ENCODE measurements at places on chromosomes 6 and 20.

GRCh38 chr20:31930779-31931178, 21.1 kb downstream of the PDRG1 start:
- DNase-seq, result no peak

GRCh38 chr20:1302685-1303541, 26.0 kb downstream of the SDCBP2 start:
- DNase-seq, result no peak

- no peak for DNase-seq
These were observed 222.2 kb upstream of the STXBP5 start for GRCh38 chr6:146981981-146982380.

- no peak for DNase-seq
These were observed 86.9 kb downstream of the TBC1D32 start for GRCh38 chr6:121247386-121247785.

DNA sequence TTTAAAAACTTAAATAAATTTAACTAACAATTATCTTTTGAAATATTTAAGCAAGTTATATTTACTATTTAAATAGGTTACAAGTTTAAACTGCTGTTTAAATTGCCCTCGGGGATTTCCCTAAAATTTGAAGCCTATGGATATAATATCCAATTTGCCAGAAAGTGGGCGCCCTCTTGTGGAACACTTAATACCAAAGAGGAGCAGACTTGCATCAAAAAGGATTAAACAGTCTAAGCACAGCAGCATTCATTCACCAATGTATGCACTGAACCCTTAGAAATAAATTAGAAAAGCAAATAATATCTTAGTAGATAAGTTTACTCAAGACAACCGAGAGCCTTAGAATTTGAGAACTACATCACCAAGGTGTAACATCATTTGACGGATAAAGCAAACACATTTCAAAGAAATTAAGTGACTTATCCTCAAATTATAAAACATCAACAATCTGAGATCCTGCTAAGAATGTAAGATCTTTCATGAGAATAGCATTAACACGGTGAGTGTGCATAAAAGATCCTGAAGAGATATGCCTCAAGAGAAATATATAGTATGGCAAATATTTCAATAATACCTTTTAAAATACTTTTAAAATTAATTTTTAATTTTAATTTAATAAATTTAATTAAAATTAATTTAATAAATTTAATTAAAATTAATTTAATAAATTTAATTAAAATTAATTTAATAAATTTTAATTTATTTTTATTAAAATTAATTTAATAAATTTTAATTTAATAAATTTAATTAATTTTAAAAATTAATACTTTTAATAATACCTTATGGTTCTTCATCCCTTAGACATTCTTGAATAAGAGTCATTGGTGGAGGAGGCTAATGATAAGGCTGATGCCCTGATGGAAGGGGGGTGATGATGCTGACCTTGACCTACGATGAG, 11.5 kb upstream of the MEP1A start:
- no peak for DNase-seq

- DNase-seq, result no peak
These were observed 11.5 kb upstream of the SRC start for GRCh38 chr20:37334450-37334849.

DNA sequence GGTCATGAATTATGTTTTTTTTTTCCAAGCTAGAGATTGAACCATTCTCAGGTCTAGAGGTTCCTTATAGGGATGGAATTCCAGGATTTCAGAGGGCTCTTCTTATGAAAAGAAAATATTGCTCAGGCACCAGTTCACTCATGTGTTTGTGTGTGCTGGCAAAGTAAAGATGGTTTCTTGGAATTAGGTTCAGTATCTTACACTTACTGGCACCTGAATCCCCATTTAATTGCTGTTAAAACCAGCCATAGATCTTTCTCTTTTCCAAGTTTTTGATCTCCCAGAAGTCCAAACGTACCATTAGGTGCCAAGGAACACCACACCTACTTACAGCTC, 508.4 kb downstream of the CDH26 start:
- no peak for DNase-seq

GRCh38 chr6:17020889-17021538, 80.8 kb upstream of the STMND1 start:
- DNase-seq, result no peak

- no peak for DNase-seq
These were observed 45.7 kb upstream of the TSHZ2 start for GRCh38 chr20:52926505-52926904.

- no peak for DNase-seq
These were observed 40.4 kb upstream of the RAB22A start for GRCh38 chr20:58268936-58269619.

GRCh38 chr6:140018588-140018987, 644.1 kb upstream of the CITED2 start:
- DNase-seq, result no peak

DNA sequence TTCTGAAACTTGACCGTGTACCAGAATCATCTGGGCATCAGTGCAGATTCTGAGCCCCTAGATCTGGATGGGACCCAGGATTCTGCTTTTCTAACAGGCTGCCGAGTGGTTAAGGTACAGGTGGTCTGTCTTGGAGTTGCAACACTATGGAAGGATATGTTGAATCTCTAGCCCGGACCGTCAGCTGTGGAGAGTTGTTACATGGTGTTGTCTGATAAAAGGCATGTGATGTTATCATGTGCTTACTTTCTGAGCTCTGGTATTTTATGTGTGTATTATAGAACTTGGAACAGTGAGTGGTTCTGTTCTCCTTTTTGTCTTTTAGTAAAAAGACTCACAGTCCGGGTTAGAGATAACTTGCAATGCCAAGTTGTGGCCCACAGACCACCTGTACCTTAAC, 123.0 kb downstream of the JARID2 start:
- DNase-seq, result no peak

DNA sequence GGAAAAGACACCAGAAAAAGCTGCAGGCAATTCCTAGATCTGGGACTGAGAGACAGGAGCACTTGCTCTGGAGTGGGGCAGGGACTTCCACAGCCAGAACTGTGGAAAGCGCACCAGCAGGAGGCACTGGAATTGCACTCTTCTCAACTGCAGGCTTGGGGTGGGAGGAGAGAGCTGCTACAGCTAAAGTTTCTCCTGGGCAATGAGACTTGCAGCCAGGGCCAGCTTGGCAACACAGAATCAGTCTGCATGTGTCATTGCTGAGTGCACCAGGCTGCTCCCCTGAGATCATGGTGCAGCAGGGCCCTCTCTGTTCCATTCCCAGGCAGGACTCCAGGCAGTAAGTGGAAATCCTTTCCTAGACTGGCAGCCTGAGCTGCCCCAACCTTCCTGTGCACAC, 145.8 kb downstream of the INSM1 start:
- no peak for DNase-seq

DNA sequence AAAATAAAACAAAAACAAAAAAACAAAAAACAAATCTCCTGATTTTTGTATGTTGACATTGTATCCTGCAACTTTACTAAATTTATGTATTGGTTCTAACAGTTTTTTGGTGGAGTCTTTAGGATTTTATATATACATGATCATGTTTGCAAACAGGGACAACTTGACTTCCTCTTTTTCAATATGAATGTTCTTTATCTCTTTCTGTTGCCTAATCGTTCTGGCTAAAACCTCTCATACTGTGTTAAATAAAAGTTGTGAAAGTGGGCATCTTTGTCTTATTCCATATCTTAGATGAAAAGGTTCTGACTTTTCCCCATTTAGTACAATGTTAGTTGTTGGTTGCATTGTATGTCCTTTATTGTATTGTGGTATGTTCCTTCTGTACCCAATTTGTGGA, 261.7 kb upstream of the NOX3 start:
- no peak for DNase-seq

DNA sequence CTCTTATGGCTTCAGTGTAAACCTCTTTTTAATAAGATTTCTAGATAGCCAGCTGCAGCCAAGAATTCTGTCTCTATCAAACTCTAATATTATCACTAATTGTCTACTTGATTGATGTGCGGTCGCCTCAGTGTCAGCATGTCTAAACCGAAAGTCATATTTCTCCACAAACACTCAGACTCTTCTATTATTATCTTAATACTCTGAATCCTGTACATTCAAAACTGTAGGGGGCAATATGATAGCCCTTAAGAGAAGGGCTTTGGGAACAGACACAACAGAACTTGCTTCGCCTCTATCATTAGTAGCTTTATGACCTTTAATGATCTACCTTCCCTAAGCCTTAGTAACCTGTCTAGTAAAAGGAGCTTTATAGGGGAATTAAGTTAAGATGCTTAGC, 379.7 kb upstream of the PTCHD4 start:
- DNase-seq, result no peak

DNA sequence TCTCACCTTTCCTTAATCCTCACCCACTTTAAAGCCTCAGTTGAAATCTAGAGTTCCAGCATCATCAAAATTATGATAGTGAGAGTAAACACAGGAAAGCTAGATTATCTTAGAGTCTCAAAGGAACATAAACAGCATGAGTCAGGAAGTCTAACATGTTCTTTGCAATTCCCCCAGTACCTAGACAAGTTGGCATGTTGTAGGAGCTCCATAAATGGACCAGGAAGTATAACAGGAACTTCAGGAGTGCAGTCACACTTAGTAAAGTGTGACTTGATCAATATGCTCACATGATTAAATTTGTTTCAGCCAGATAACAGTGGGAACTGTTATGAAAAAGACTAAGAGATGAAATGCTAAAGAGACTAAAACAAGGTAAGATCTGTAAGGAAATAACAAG, 834.4 kb downstream of the EYS start:
- DNase-seq, result no peak

GRCh38 chr6:55972091-55972490, 96.7 kb upstream of the BMP5 start:
- DNase-seq, result no peak

- DNase-seq, result no peak
These were observed 30.8 kb downstream of the KDM1B start for GRCh38 chr6:18186033-18186432.

DNA sequence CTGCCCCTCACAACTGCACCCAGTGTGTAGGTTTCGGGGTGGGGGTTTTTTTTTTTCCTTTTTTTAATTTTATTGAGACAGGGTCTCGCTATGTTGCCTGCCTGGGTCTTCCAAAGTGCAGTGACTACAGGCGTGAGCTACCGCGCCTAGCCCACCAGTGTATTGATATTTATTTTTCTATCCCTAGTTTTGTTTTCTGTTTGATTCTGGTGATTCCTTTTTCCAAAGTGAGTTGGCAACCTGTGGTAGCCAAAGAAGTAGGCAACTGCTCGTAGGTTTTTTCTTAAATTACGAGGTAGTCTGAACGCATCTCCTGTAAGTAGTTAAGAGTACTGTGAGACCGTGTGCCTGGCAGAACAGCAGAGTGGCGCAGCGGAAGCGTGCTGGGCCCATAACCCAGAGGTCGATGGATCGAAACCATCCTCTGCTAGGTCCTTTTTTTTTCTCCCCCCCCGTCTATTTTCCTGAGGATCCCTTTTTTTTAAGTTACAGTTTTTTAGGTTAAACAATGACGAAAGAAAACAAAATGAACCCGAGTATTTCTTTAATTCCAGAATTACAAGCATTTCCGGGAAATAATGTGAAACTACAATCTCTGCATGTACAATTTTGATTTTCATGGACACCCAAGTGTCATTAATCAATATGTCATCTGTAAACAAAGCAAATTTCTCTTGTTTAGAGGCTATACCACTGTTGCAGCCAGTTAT, 78.7 kb upstream of the BTN3A2 start:
- DNase-seq, result no peak

DNA sequence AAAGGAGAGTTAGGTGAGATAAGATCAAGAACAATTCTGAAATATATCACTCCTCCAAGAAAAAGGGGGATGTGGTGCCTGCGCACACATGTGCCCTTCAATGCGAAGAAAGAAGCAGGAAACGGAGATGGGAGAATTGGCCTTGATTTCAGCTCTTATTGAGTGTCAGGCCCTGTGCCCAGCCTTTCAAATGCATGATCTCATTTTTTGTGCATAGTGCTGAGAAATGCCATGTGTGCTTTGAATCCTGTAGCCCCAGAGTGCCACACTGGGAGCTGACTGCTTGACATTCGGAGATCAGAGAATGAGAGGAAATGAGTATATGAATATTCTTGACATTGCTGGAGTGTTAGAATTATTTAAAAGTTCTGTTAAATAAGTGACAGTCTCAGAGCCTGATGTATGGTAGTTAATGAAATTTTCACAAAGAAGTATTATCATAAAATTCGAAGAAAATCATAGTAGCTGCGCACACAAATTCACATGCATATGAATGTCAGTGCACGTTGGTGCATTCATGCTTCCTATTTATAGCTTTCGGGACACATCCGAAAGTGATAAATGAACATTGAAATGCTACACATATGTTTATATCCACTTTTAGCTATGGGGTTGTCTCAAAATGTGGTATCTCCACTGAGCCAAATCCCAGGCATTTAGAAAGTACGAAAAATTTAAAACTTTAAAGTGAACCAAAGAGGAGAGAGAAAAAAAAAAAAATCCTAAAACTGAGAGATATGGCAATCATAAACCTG, 172.0 kb downstream of the KCNQ5 start:
- no peak for DNase-seq

DNA sequence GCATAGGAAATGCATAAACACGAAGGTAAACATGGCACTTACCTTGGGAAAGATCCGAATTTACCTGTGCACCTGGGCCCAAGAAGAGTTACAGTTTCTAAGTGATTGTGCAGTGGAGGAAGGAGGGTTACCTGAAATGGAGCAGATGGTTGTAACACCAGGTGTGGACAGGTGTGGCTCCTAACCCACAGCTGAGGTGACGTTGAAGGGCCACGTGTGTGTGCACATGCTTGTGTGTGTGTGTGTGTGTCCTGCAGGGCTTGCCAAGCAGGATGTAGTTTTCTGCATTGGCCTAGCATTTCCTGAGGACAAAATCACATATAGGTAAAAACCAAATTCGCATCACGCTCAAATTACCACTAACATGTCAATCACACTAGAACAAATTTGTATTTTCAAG, 240.8 kb downstream of the ANKRD60 start:
- DNase-seq, result no peak

GRCh38 chr6:31559958-31560696, 12.0 kb upstream of the LTA start:
- DNase-seq, result no peak

GRCh38 chr6:13026557-13026956, 301.8 kb downstream of the TBC1D7 start:
- DNase-seq, result no peak

DNA sequence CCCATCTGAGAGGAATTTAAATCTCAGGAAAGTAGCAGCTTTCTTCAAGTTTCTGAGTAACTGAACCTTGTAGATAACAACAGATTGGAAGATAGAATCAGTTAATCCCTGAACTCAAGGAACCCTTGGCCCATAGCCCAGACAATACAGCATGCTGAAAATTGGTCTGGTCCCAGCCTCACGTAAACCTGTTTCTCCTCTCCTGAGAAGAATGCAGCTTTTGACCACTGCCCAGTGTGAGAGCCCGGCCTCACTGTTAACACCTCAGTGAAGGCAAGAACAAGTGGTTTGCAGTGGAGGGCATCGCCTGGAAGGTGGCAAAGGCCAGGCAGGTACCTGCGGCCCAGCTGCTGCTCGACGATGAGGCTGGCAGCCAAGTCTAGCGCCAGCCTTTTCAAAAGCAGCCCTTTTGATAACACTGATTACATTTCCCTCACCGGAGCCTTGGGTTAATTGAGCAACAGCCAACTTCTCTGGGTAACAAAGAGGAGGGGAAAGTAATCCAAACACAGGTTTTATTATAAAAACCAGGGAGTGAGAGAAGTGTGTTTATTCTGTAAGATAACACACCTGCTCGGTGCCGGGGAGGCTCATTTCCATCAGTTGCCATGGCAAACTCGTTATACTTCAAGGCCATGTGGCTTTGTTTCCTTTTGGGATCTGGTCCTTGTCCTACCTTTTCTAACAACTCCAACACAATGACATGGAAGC, 54.0 kb downstream of the TRAF3IP2 start:
- DNase-seq, result no peak

Measured in cortex of kidney (tissue), 1 donor.